HCT116 (cell line): ENCODE measurements at places on chromosomes 2 and 18.
A peak's percentile ranks its signal among the peaks of the same experiment; 100 is the strongest.

GRCh38 chr18:4016391-4017049 lies 438.6 kb downstream of the DLGAP1 start:
- DNase-seq = no peak

GRCh38 chr2:31275976-31276375 lies 42.0 kb downstream of the EHD3 start:
- DNase-seq = no peak

GRCh38 chr2:180604077-180604476 lies 376.3 kb upstream of the UBE2E3 start:
- peak; percentile 6 for DNase-seq

DNA sequence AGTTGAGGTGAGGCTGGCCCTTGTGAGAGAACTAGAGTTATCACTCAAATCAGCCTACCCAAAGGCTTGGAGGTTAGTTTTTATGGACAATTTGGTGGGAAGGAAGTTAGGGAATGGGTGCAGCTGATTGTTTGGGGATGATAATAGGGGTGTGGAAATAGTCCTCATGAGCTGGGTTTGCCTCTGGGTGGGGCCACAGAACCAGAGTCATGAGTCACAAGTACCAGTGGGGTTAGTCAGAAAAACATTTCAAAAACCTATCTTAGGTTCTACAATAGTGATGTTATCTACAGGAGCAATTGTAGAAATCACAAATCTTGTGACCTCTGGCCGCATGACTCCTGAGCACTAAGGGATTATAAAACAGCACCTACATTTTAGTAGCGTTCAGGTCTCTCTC lies 630.1 kb upstream of the PIK3C3 start:
- no peak for DNase-seq

- DNase-seq = no peak
Observed at GRCh38 chr18:11990539-11990938, 9.2 kb downstream of the IMPA2 start.
